ENCODE measurements at places on chromosomes 2 and 18. TPM values are rescaled to one million over a fixed set of nuclear protein-coding genes. Genes with fewer than 3 reads are reported as not detected.

Gene RGPD3
- not detected for total RNA-seq

Gene SNRPD1
- total RNA-seq = 26.5 TPM

Gene ALPG
- not detected for total RNA-seq

Gene FRZB
- total RNA-seq = not detected

Gene PROKR1
- not detected for total RNA-seq

Gene SNORC
- 1.2 TPM for total RNA-seq

Gene ACMSD
- total RNA-seq = not detected

Gene SERPINB12
- total RNA-seq = not detected

Gene TMEM247
- not detected for total RNA-seq

Gene ARHGEF33
- total RNA-seq = not detected

Gene GTF2A1L
- total RNA-seq = not detected

Gene HTR2B
- total RNA-seq = not detected

Gene NCK2
- total RNA-seq = 109 TPM

Gene EGR4
- not detected for total RNA-seq

Gene CNRIP1
- total RNA-seq = 0.78 TPM

Gene CHRNG
- not detected for total RNA-seq

Gene RPL31
- 2,740 TPM for total RNA-seq

Gene MEP1B
- total RNA-seq = not detected

Gene ANKMY1
- total RNA-seq = 33.2 TPM

Gene MOGAT1
- total RNA-seq = not detected

Gene DYSF
- 28.2 TPM for total RNA-seq

Gene ZNF892
- total RNA-seq = 2.6 TPM

Gene KLHL14
- total RNA-seq = not detected

Gene UGT1A10
- not detected for total RNA-seq

Gene LIPT1
- total RNA-seq = 15.9 TPM

Data from naive thymus-derived CD4-positive, alpha-beta T cell (primary cell).